Endodermal cell (in vitro differentiated cells): ENCODE measurements at places on chromosomes 13 and 19. TPM values are rescaled to one million over a fixed set of nuclear protein-coding genes. Genes with fewer than 3 reads are reported as not detected.

DNA sequence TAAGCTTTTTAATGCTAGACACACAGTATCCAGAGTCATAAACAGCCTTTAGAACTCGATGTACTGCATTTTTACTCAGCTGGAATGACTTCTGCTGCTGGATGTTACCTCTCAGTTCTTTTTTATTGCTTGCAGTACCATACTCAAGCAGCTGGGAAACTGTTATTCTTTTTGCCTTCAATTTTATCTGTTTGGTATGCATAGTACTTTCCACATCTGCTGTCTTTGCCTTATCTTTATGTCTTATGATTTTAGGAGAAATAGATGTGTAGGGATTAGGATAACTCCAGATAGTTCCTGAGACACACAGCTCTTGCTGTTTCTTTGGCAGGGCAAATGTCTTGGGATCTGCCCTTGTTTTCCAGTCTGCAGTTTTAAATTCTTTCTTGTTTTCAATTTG lies 31.5 kb downstream of the TEX30 start:
- DNase-seq: no peak

GRCh38 chr13:111243981-111244380 lies 76.5 kb upstream of the TEX29 start:
- DNase-seq: no peak

Gene KEAP1
- total RNA-seq: 53.3 and 54.8 TPM in 2 replicates

- DNase-seq: no peak
Measured at GRCh38 chr19:32708457-32708856, 11.1 kb upstream of the TDRD12 start.

DNA sequence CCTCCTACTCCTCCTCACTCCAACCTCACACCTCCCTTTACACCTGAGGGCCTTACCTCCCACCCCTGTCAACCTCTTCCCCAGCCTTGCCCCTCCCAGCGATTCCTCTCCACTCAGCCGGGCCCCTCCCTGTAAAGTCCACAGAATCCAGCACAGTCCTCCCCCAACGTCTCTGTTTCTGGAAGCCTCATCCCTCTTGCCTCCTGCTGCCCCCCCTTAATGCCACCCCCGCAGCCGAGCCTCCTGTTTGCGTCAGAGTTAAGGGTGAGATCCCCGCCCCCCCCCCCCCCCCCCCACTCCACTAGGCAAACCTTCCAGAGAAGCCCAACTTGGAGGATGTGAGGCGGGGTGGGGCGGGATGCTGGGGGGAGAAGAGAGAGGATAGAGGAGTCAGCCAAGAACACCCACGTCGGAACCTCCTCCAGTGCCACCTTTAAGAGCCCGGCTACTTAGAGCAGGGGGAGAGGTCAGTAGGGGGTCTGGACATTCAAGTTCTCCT lies 2.1 kb downstream of the UNC13A start:
- no peak for DNase-seq

DNA sequence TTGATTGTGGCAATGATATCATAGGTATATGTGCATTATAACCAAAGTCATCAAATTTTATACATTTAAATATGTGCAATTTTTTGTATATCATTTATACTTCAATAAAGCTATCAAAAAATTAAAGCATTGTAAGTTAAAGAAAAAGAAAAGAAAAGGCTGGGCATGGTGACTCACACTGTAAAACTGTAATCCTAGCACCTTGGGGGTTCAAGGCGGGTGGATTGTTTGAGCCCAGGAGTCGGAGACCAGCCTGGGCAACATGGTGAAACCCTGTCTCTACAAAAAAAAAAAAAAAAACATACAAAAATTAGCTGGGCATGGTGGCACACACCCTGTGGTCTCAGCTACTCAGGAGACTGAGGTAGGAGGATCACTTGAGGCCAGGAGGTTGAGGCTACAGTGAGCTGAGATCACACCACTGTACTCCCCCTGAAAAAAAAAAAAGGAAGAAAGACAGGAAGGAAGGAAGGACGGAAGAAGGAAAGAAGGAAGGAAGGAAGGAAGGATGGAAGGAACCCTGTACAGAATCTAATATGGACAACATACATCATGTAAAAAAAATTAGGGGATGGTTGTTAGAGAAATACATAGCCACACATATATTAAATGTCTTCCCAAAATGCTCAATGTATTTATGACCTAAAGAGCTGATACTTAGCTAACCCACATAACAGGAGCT lies 21.7 kb upstream of the SLC25A30 start:
- no peak for DNase-seq

DNA sequence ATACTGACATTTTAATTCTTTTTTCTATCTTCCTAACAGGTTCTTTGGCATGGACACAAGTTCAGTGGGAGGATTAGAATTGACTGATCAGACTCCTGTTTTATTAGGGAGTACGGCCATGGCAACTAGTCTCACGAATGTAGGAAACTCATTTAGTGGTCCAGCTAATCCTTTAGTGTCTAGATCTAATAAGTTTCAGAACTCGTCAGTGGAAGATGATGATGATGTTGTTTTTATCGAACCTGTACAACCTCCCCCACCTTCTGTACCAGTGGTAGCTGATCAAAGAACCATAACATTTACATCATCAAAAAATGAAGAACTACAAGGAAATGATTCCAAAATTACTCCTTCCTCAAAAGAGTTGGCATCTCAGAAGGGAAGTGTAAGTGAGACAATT lies 34.5 kb downstream of the ZMYM2 start:
- no peak for DNase-seq

Gene KLK2
- not detected in 3 replicates for total RNA-seq

Gene CYSLTR2
- not detected in 2 replicates for total RNA-seq

Gene ZFP36
- total RNA-seq: 16.1 and 17.9 TPM in 2 replicates

Gene SIGLEC10
- not detected in 3 replicates for total RNA-seq

DNA sequence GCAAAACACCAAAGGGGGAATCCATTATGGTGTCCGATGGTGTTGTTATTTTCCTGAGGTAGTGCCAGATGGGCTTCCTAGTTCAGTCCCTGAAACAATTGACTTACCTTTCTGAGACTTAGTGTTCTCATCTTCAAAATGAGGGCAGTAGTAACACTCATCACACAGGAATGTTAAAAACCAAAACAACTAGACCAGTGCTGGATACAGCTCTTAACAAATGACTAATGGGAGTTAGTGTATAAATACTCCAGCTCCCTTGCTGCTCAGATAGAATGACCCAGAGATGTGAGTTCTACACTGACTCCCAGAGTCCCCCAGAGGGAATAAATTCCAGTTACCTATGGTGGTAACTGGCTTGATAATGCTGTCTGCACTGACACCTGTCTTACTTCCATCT lies 49.9 kb downstream of the MBD3L2B start:
- no peak for DNase-seq

- DNase-seq: no peak
Measured at GRCh38 chr13:40233731-40234195, 432.7 kb downstream of the FOXO1 start.

- DNase-seq: no peak
Measured at GRCh38 chr19:56504581-56504980, 3.1 kb upstream of the ZNF471 start.

DNA sequence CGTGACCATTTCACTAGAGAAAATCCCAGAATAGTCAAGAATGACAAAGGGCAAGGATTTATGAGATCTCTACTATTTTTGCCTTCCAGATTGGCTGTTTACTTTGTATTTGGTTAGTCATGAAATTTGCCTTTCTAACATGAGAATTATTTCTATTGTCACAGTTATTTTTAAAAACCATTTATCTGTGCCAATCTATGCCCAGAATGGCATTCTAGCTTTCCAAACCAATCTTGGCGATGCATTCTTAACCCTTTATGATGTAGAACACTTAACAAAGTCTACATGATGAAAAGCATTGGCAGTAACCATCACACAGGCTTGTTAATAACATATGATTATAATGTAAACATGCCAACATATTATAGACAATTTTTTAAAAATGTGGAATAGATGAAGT lies 65.2 kb downstream of the SCEL start:
- no peak for DNase-seq
